ENCODE measurements at places on chromosomes 4 and X.

DNA sequence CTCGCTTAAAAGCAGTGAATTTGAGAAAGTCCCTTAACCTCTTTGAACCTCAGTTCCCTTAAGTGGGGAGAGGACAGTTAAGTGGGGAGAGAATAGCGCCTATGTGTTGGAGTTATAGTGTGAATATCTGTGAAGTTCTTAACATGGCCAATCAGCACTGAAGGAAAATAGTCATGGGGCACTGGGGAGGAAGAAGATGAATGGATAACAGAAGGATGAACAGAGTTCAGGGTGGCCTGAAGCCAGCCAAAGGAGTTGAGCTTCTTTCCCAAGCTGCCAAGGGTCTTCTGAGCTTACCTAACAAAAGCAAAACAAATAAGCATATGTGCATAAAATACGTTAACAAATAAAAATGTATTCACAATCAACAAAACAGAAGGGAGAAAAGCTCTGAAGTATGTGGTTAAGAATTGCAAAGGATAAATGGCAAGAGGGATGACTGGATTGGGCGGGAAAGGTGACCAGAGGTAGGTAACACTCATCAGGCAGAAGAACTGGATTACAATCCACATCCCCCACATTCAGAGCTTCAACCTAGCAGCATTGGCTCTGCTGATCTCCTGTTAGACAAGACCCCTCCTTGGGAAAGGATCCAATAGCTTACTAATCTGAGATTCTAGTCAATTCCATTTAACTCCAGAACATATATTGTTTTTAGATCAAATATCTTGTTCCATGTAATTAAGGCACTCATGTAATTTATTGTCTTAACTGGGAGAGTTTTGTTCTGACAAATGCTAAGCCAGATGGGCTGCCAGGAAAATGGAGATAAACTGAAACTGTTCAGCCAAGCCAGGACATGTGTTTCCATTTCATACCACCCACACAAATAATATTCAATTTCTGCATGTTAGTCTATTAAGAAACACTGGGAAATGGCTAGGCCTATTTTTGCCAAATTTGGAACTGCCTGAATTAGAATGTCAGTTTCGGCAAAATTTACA is 221.2 kb downstream of the LDB2 start:
- no peak for DNase-seq

GRCh38 chrX:80511969-80512760 is 91.9 kb downstream of the TENT5D start:
- DNase-seq, result peak; percentile 52

GRCh38 chr4:53854991-53855568 is 209.3 kb downstream of the CHIC2 start:
- DNase-seq, result no peak

DNA sequence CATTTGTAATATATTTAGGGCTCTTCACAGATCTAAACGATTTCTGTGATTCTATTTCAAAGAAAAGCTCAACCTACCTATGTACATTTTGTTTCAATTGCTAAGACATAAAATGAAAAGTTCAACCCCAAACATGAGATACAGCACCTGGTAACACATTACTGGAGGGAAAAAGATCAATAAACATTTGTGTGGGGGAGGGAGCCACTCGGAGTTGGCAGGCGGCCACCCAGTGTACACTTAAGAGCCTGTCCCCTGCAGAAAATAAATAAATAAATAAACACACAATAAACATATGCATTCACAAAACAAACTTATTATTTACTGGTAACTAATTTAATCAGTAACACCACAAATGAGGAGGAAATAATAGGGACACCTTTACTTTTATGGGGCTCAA is 19.3 kb downstream of the PRSS48 start:
- no peak for DNase-seq

DNA sequence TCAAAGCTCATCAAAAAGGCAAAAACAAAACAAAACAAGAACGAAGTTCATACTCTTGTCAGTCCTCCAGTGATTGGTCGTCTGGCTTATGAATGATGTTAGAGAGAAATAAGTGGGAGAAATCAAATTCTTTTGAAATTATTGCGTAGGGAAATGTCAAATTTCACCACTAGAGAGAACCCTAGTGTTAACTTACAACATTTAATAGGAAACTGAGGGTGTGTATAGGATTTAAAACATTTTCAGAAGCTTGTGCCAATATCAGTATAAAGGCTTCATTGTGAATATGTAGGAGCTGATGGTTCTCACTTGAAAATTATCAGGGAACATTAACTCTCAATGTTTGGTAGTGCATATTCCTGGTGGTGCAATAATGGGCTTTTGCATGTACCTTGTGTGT is 17.4 kb downstream of the ADH6 start:
- no peak for DNase-seq
